Non-pigmented ciliary epithelial cell (primary cell): ENCODE measurements at places on chromosomes 6 and 20.
A peak's percentile ranks its signal among the peaks of the same experiment; 100 is the strongest.

GRCh38 chr6:3367630-3368029, 89.2 kb downstream of the SLC22A23 start:
- DNase-seq, result no peak

- DNase-seq, result no peak
Measured at GRCh38 chr6:62623846-62624532, 338.0 kb upstream of the KHDRBS2 start.

DNA sequence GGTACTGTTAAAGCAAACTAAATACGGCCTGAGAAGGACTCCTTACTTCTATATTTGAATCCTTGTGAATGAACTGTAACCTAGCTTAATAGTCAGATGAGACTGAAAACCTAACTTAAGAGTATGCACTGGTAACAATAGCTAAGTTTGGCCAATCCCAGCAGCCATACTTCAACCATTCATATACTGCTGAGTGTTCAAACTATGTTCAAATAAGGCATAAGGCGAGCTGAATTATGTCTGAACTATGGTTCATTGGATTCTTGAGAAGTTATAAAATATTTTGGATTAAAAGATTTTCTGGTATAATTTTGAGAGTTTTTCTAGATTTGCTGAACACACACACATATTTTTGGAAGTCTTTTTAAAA, 2.2 kb downstream of the SMPDL3A start:
- no peak for DNase-seq

DNA sequence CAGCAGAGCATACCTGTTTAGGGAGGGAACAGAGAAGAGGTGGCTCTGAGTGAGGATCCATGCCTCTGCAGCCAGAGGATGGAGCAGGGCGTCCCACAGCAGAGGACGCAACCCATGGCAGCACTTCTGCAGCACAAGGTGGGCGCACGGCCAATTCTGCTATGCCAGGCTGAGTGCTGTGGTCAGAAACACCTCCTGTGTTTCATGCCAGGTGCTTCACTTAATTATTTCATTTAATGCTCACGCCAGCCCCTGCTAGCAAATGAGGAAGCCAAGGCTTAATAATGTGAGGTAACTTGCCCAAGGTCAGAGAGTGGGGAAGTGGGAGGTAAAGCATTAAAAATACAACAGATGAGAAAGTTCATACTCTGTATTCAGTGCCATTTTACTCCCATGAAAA, 68.5 kb upstream of the PTGIS start:
- no peak for DNase-seq

GRCh38 chr6:40957616-40958492, 81.2 kb downstream of the UNC5CL start:
- DNase-seq, result peak; percentile 49

- DNase-seq, result no peak
Measured at GRCh38 chr20:51804754-51805153, 2.4 kb upstream of the SALL4 start.

GRCh38 chr6:159608961-159609651, 83.9 kb downstream of the SOD2 start:
- DNase-seq, result no peak

- no peak for DNase-seq
Measured at GRCh38 chr6:80633412-80633811, 526.9 kb downstream of the BCKDHB start.
